Caco-2 (cell line): ENCODE measurements at places on chromosomes 5 and 9.

DNA sequence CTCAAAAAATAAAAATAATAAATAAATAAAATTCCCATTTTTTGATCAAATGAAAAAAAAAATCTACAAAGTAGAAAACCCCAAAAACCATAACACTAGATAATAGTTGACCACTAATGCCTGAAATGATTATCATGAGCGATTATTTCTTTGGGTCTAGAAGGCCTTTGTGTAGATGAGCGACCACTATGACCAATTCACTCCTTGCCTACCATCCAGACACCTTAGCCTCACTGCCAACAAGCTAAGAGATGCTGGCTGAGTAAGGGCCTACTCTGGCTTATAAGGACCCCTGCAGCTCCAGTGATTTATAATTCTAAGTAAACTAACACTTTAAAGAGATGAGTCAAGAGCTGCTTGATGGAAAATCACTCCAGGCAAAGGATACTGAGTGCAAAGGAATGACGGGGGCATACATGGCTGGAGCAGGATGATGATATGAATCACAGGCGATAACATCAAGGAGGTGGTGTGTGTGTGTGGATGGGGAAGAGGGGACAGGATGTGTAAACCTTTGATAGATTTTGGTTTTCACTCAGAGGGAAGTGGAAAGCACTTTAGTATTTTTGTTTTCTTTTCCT, 4.8 kb upstream of the F2RL1 start:
- no peak for DNase-seq

- DNase-seq: no peak
Observed at GRCh38 chr9:125227761-125228160, 13.4 kb downstream of the HSPA5 start.

- peak; percentile 78 for DNase-seq
Observed at GRCh38 chr5:37090123-37090726, 159.0 kb downstream of the CPLANE1 start.

DNA sequence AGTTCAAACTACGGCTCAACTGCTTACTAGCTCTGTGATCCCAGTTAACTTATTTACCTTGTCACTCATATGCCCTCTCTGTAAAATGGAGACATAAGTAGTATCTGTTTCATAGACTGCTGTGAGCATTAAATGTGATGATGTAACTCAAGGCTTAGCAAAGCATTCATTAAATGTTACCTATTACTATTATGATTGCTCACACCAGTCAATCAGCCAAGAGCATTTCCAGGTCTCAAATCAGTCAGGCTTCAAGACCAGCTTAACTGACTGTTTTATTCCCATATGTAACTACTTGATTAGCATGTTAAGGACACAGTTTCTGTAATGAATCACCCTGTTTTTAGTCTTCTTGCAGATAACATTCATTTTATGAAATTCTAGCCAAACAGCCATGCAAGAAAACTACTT, 413.3 kb downstream of the MLLT3 start:
- DNase-seq: no peak

- no peak for DNase-seq
Observed at GRCh38 chr5:189976-190365, 1.3 kb upstream of the LRRC14B start.

GRCh38 chr5:77302247-77302646, 91.8 kb downstream of the PDE8B start:
- no peak for DNase-seq
